ENCODE measurements at places on chromosomes 5 and 9.

DNA sequence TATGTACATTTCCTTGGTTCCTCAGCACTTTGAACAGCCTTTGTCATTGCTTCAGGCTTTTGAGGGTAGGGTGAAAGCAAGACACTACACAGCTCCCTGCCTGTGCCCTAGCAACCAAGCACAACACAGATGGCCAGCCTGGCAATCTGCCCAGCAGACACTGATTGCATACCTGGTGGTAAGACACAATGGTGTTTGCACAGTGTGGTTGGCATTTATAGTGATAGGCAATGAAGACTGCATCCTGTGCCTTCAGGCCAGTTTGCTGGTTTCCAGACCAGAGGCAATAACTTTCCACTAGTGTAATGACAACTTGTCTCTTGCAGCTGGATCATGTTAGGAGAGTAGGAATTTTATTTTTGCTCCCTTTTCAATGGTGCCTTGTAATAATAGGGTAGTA lies 144.5 kb upstream of the TNC start:
- no peak for DNase-seq

- DNase-seq, result no peak
Observed at GRCh38 chr5:5271786-5272321, 131.7 kb downstream of the ADAMTS16 start.

DNA sequence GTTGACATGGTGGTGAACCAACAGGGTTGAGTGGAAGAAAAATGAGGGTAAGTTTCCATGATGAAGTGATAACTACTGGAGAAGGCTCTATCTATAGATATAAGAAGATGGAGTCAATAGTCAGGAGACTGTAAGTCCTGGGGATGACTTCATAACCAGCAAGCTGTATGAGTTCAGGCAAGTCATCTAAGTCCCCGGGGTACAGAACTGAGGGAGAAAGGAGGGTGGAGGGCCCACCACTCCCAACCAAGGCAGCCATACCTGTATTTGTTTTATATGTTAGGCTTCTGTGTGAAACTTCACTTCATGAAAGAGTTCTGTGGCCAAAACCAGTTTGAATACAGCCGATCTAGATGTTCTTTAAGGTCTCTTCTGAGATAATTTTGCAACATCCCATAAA lies 53.3 kb upstream of the IFNE start:
- DNase-seq, result no peak

- no peak for DNase-seq
Observed at GRCh38 chr5:102771435-102771834, 16.3 kb downstream of the PAM start.

- no peak for DNase-seq
Observed at GRCh38 chr9:110880189-110880588, 158.1 kb downstream of the LPAR1 start.

DNA sequence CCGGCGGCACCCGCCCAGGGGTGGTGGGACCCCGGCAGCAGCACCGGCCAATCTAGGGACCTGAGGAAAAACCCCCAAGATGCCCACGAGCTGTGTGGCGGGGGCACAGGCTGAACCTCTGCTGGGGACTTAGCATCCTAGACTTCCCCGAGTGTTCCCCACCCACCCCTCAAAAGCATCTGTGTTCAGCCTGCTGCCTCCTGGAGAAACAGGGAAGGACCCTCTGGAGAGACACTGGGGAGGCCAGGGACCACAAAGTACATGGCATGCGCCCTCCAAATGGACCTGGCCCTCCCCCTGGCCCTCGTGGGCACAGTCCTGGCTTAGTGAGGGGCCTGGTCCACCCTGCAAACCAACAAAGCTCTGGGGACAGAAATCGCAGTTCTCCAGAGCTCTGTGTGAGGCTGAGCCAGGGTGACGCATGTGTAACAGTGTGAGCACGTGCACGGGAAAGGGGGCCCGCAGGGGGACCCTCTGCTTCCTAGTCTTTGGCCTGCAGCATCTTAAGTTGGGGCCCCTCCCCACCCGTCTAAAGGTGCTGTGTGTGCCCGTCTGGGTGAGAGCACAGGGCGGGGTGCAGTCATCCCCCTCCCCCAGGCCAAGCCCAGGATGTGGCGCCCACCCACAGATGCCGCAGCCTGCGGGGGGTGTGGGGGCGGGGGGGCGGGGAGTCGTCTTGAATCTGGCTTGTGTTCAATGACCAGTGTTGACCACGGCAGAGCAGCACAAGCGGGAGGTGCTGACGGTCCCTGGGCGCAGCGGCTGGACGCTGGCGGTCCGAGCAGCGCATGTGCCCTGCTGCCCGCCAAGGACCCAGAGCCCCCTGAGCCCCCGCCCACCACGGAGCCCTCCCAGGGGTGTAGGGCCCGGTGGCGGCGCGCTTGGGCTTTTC lies 672 bp upstream of the KCNT1 start:
- no peak for DNase-seq

DNA sequence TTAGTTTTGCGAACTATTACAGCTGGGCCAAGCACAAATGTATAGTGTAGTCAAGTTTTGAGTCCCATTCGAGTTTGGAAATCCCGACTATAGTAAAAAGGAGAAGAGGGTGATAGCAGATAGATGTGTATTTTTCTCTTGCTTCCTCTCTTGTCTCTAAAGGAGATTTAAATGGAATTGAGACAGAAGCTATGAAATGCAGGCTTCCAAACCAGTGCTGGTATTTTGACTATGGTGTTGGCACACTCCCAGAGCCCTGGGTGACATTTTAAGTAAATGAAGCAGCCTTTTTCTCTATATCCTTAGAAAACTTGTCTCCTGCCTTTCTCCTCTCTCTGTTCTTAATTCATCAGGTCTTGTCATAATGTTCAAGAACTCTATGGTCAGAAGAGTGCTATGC lies 17.7 kb upstream of the AUH start:
- DNase-seq, result no peak

DNA sequence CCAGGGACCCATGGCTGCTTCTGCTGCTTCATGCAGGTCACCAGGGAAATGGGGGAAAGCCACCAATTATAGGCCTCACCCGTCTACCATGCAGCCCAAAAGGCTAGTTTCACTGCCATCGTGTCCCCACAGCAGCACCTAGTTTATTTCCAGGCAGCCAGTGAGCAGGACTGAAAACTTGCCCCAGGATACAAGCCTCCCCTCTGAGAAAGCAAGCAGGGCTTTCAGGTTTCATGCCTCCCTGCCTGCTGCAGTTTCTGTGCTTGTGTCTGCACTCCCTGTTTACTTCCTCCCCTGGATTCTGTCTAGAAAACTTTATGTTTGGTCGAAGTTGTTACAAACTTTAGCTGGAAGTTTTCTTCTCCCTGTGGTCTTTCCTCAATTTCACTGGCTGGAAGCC lies 319.1 kb downstream of the ANXA1 start:
- DNase-seq, result no peak

- no peak for DNase-seq
Observed at GRCh38 chr9:113973963-113974413, 97.9 kb downstream of the ZNF618 start.

- no peak for DNase-seq
Observed at GRCh38 chr5:91011029-91011428, 372.1 kb downstream of the ARRDC3 start.

- no peak for DNase-seq
Observed at GRCh38 chr5:160174780-160175437, 54.4 kb upstream of the FABP6 start.

DNA sequence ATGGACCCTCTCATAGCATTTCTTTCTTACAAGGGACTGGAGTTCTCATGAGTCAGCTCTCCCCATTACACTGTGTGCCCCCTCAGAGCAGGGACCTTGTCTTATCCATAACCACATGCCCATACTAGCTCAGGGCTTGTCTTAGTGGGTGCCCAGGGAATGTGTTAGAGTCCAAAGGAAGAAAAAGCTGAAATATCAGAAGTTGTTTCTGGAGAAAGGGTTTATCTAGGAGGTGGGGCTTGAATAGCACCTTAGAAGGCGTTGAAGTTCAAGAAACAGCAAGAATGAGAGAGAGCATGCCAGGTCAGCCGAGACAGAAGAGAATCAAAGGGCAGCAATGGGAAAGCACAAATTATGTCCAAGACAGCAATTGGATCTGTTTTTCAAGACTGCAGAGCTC lies 109.4 kb downstream of the TTLL11 start:
- DNase-seq, result no peak

- no peak for DNase-seq
Observed at GRCh38 chr9:71762900-71763653, 5.2 kb downstream of the CEMIP2 start.

GRCh38 chr5:39542511-39543285 lies 117.9 kb upstream of the DAB2 start:
- no peak for DNase-seq

- no peak for DNase-seq
Observed at GRCh38 chr5:172550996-172551395, 90.1 kb upstream of the NEURL1B start.

DNA sequence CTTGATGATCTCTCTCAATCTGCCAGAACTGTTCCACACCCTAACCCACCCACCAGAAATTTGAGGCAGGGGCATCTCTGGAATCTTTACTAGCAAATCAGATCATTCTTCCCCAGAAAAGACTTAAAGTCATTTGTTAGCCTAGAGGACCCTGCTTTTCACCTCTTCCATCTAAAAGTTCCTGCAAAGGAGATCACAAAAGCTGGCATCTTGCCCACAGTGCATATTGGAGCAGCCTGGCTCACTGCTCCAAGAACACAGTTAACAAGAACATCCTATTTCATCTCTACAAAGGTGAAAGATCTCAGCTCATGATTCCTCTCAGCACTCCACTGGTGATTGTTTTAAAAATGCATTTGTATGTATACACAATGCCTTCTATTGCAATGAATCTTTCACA lies 36.3 kb downstream of the GABRP start:
- no peak for DNase-seq

Measured in stimulated activated CD4-positive, alpha-beta T cell treated with anti-CD3 and anti-CD28 coated beads, Interleukin-4, amount 100 ng/mL, for 48 hours (primary cell).